ENCODE measurements at places on chromosomes 6 and 20.
A peak's percentile ranks its signal among the peaks of the same experiment; 100 is the strongest.

- no peak for DNase-seq
Observed at GRCh38 chr20:20450521-20450920, 82.6 kb downstream of the INSM1 start.

GRCh38 chr6:27492631-27493190 is 19.8 kb upstream of the ZNF184 start:
- DNase-seq: no peak

GRCh38 chr6:28078050-28078449 is 2.3 kb upstream of the ZNF165 start:
- DNase-seq: no peak

DNA sequence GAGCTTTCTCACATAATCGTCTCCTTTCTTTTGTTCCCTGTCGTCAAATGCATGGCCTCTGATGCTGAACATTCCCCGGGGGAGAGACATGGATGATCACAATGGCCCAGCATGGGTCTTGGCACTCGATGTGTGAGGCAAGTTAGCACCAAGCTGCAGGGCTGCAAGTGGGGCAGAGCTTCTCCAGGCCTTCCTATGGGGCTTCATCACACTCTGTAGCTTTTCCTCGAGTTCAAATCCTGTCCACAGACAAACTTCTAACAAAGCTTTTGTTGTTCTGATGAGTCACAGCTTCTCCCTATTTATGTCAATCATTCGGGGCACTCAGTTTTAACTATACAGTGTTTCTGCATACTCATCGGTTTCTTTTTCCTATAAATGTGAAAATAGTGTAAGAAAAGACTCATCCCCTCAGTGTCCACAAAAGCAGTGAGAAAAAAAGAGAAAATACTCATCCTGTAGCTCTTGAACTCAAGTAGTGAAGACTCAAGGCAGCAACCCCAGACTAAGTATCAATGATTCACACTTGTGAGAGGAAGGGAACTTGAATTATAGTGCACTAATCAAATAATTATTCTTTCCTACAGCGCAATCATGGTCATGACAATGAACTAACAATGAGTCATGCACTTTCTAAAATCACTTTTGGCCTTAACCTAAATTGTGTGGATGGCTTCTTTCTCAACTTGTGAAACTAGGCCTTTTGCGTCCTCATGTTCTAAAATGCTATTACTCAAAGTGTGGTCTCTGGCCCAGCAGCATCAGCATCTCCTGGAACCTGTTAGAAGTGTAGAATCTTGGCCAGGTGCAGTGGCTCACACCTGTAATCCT is 68.4 kb upstream of the NOX3 start:
- DNase-seq: no peak

DNA sequence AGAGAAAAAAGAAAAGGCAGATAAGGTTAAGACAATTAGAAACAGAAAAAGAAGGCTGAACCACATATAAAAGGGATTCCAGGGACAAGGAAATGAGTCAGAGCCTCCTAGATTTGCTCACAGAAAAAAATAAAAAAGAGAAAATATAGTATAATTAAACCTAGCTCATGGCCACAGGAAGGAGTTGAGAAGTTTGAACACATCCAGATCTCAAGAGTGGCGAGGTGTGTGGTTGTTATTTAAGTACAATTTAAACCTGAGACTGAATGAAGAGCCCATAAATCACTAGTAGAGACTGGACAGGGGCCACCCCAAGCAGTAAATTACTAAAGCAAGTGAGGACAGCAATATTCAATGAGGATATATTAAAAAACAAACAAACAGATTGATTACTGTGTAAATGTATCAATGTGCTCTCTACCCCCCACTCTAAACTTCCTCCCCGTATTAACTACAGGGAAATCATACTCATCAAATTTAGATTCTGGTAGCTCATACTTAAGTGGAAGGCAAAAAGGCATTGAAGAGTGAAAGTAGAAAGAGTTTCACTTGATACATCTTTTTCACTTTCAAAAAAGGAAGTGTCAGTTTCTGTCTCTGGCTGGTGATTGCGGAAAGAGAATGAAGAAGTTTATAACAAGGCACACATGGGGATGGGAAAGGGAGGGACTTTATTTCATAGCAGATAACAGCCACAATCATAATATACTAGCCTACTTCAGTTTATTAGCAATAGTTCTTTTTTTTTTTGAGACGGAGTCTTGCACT is 49.3 kb upstream of the SCAF8 start:
- no peak for DNase-seq

GRCh38 chr20:33686984-33687366 is 790 bp upstream of the E2F1 start:
- no peak for DNase-seq

DNA sequence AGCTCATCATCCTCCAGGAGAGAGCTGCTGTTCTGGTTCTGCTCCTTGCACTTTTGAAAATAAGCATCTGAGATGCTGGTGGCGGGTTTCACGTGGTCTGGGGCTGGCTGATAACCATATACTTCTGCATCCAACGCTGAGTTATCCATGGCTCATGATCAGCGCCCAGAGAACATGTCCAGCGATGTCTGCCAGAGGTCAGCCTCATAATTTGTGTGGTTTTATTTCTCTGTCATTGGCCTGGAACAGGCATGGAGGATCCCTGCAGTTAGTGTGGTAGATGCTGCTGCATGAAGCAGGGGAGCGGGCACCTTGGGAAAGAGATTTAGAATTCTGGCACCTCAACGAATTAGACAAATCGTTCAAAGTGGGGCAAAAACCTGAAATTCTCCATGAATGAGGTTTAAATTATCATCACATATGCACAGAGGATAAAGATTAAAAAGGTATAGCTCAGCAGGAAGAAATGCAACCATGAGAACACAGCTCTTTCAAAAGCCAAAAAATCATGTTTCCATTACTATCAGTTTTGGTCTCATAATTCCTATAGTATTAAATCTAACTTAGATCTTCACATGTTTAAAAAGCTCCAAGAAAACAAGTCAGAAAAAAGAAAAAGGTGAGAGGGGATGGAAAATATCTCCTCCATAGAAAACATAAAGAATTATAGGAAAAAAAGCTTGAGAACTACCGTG is 157.2 kb downstream of the SOD2 start:
- no peak for DNase-seq

DNA sequence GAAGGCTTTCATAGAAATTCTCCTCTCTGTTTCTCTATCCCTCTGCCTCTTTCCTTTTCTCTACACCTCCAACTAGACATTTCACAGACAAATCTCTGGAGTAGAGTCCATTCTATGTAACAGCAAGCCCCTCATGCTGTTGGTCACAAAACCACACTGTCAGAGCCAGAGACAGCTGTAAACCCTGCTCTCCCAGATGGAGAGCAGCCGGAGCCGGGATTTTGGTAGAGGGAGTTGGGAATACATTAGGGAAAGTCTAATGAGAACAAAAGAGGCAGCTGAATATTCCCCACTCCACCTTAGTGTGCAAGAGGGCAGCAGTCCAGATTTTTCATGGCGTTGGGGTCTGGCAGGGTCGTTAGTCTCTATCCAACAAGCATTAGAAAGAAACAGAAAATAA is 68.3 kb upstream of the EDN1 start:
- DNase-seq: no peak

GRCh38 chr20:10984913-10985312 is 311.1 kb upstream of the JAG1 start:
- no peak for DNase-seq

DNA sequence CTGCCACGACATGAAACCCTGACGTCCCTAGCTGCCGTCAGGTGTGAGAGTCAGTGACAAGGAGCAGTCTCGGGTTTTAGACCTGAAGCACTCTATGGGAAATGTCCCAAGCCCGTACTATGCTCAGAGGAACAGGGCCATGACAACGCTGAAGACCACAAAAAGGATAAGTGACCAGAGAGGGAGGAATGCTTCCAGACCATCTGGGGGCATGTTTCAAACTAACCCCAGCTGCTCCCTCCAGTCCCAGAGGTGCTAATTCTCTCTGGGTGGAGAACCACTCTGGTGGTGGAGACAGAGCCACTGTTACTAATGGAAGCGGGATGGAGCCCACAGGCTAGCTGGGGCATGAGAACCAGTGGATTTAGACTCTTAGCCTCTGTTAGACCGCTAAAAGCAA is 8.7 kb downstream of the AURKA start:
- no peak for DNase-seq

DNA sequence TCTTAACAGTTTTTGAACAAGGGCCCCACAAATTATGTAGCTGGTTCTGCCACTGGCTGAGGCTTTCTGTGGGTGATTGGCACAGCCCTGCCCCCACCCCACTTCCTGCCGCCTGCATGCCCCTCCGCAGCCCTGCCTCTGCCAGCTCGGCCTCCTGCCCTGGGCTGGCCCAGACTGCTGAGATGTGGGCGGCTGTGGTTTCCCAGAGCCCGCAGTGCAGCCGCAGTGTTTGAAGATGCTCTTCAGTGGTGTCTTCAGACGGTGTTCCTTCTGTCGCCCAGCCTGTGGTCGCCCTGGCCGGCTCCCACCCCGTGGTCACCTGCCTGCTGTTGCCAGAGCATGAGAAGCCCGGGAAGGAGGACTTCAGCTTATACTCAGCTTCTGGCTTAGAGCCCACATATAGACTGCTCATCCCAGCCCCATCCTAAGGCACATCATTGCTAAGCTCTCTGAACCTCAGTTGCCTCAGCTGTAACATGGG is 154.3 kb downstream of the VEGFA start:
- peak; percentile 13 for DNase-seq

GRCh38 chr6:37614491-37614890 is 83.2 kb downstream of the MDGA1 start:
- no peak for DNase-seq

- no peak for DNase-seq
Observed at GRCh38 chr20:24780674-24781417, 168.2 kb upstream of the CST7 start.

DNA sequence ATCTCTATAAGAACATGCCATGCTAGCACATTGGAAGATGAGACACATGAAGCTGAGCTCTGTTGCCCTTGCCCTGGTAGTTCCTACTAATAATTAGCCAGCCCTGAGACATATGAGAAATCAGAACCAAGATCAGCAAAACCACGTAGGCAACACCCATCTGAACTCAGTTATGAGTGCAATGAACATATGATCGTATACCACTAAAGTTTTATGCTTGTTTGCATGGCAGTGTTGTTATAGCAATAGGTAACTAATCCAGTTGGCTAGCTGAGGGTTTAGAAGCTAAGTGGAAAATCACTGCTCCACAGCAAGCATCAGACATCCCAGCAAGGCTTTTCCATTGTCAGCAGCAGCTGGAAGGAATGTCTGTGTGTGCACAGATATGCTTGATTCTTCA is 180.7 kb downstream of the BTBD3 start:
- no peak for DNase-seq

DNA sequence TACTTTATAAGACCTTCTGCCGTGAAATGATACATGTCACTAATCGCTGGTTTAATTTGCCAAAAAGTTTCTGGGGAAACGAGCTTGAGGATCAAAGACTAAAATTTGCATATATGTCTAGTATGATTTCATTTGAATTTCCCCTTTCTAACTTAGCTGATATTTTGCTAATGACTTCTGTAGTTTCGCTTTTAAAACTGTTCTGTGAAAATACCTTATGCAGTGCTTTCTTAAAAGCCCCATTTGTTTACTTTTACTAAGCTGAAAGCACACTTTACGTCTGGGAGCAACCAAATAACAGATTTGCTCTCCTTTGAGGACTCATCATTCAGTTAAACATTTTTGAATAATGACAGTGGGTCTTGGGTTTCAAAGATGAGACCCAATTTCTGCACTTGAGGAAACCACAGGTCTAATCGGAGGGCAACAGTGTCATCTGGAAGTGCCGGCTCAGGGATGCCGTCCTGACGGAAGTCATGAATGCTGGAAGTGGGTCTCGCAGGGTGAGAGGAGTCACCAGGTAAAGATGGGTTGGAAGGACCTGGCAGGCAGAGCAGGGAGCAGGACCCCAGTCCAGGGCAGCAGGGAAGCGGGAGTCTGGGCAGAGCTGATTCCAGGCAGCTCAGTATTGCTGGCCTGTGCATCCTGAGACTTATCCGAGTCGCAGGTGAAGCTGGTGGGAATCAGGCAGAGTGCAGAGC is 33.2 kb downstream of the PLEKHG1 start:
- DNase-seq: no peak

- DNase-seq: no peak
Observed at GRCh38 chr6:22042706-22043105, 254.1 kb downstream of the PRL start.

- DNase-seq: no peak
Observed at GRCh38 chr20:10315138-10315537, 96.5 kb downstream of the SNAP25 start.

DNA sequence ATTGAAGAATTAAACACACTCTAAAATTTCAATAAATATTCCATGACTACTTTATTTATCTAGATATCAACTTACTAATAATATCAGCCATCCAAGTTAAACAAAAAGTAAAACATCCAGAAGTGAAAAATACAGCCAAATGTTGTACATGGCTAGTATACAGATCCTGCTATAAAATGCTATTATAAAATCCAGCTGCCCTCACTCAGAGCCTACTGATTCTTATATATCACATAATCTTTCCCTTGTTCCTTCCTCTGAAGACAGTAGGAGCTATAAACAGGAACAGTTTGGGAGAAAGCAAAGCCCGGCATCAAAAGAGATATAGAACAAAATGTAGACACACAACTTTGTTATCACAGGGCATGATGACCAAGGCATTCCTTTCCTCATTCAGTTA is 212.9 kb downstream of the PLCB4 start:
- DNase-seq: no peak

- no peak for DNase-seq
Observed at GRCh38 chr6:156182356-156182755, 594.8 kb upstream of the ARID1B start.

GRCh38 chr6:39061182-39061581 is 12.6 kb downstream of the GLP1R start:
- no peak for DNase-seq

GRCh38 chr6:152124429-152125074 is 317.1 kb downstream of the ESR1 start:
- DNase-seq: no peak

- no peak for DNase-seq
Observed at GRCh38 chr6:19408331-19408730, 428.8 kb upstream of the ID4 start.

DNA sequence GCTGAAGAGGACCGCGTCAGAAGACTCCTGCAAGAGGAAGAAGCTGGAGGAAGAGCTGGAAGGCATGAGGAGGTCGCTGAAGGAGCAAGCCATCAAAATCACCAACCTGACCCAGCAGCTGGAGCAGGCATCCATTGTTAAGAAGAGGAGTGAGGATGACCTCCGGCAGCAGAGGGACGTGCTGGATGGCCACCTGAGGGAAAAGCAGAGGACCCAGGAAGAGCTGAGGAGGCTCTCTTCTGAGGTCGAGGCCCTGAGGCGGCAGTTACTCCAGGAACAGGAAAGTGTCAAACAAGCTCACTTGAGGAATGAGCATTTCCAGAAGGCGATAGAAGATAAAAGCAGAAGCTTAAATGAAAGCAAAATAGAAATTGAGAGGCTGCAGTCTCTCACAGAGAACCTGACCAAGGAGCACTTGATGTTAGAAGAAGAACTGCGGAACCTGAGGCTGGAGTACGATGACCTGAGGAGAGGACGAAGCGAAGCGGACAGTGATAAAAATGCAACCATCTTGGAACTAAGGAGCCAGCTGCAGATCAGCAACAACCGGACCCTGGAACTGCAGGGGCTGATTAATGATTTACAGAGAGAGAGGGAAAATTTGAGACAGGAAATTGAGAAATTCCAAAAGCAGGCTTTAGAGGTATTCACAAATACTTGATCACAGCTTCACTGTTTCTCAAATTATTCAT is 8.9 kb upstream of the SNRNP48 start:
- DNase-seq: no peak
